HFFc6 (cell line): ENCODE measurements at places on chromosomes 11 and 22.

- DNase-seq: no peak
Observed at GRCh38 chr11:16380941-16381568, 24.7 kb upstream of the SOX6 start.

- DNase-seq: no peak
Observed at GRCh38 chr11:58921778-58922390, 17.4 kb upstream of the GLYATL1 start.

DNA sequence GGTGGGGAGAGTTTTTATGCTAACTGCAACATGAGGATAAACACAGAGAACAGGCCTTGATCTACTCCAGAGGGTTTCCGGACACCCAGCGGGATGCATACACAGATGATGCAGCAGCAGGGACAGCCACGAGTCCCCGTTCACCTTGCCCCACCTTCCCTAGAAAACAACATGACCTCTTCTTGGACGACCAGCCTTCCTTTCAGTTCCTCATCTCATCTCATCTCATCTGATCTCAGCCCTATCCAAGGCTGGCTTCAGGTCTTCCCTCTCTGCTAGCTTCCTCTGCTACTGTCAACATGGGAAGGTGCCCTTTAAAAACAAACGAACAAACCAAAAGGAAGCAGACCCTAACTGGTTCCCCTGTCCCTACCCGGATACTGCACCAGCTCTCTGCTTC, 1356.2 kb downstream of the TBC1D22A start:
- no peak for DNase-seq

- DNase-seq: no peak
Observed at GRCh38 chr11:113021111-113021510, 59.9 kb downstream of the NCAM1 start.

GRCh38 chr22:40196628-40197360, 19.1 kb downstream of the TNRC6B start:
- DNase-seq: peak; percentile 89

DNA sequence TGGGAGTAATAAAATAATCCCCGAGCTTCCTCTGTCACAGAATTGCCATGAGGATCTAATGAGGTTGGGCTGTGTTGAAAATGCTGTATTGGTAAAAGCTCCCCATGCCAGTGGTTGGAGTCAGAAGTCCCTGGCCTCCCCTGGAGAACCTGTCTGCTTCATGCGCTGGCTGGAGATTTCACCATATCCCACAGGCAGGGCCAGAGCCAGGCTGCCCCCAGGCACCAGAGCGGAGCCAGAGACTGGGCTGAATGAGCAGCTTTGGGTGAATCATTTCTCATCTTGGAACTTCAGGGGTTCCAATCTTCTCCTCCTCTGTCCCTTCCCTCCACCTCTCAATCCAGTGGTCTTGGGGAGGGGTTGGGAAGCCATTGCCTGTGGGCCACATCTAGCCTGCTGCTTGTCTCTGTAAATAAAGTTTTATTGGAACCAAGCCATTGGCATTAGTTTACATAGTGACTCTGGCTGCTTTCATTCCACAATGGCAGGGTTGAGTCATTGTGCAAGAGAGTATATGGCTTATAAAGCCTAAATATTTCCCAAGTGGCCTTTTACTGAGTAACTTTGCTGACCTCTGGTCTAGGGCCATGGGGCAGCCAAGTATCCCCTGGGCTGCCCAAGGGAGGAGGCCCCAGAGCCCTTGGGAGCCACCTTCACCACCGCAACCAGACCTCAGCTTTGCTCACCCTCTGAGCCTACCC, 35.2 kb downstream of the LRRC10B start:
- peak; percentile 69 for DNase-seq

GRCh38 chr11:83938148-83938547, 652.0 kb upstream of the CCDC90B start:
- no peak for DNase-seq

DNA sequence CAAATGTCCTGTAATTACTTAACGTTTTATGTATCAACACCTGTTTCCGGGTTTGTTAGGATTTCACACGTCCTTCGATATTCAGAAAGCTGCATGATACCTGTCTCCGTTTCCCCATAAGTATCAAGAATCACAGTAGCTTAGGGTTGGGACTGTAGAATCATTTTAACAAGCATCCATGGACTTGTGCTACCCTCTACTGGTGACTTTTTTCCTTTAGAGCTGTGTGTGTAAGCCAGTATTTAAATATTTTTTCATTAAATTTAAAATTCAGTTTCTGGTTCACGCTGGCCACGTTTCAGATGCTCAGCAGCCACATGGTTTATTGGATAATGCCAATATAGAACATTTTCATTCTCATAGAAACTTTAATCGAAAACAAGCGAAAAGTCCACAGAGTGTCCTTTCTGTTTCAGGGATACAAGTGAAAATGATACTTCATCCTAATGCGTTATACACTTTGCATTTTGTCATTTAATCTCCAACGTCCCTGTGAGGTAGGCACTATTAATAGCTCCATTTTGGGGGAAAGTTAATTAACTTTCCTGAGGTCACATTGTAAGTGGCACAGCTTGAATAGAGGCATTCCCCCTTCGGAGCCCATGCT, 61.5 kb upstream of the SLC25A18 start:
- DNase-seq: peak; percentile 55

GRCh38 chr22:19214078-19214473, 35.5 kb upstream of the SLC25A1 start:
- no peak for DNase-seq

DNA sequence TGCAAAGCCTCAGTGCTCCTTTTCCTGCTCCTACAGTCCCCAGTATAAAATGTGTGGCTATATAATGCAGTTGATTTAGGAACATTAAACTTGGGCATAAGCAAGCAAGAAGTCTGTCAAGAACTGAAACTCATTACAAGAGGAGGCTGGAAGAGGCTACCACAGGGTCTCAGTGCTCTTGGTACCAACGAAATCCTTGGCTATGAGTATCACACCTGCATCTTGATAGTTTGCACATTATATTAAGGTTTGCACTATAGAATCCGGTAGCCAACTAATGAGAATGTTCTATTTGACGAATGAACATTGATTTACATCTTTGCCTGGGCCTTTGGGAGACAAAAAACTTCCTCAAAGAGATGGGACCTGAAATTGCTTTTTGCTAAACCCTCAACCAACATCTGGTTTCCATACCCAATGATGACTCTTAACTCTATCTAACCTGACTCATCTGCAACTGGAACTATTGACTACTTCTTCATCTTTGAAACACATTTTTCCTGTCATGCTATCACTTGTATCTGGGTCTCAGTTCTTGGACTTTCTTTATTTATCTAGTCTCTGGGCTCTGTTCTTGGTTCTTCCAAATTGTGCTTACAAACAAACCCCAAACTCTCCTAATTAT, 207.2 kb upstream of the CTSC start:
- no peak for DNase-seq

DNA sequence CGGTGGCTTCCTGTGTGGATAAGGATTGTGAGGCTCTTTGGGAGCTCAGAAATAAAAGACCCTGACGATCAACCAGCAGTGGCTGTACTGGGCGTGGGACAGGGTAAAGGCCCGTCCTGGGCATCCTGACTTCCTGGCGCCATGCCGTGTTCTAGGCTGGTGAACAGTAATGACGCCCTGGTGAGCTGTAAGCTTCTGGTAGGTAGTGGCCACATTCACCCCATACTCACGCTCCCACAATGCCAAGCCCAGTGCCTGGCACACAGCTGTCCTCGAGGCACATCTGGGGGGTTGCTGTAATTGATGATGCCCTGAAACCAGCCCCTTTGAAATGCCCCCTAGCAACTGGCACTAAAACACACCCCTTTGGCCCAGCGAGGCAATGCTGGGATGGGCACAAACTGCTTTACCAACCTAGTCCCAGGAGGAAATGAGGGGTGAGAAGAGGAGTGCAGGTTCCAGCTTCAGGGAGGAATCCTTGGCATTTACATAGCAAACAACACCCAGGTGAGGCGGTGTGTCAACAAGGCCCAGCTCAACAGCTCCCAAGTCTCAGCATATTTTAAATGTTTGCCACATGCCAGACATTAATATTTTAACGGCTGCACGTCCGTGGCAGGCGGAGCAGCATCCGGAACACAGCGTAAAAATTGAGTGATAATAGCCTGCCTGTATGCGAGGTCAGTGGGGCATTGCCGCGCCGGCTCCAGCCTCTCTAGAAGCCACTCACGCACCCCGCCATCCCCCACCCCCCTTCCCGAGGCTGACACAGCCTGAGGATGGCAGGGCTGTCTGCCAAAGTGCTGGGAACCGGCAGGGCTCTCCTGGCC, 79.3 kb downstream of the DSCAML1 start:
- DNase-seq: no peak

GRCh38 chr11:57230791-57231538, 6.1 kb downstream of the APLNR start:
- no peak for DNase-seq

DNA sequence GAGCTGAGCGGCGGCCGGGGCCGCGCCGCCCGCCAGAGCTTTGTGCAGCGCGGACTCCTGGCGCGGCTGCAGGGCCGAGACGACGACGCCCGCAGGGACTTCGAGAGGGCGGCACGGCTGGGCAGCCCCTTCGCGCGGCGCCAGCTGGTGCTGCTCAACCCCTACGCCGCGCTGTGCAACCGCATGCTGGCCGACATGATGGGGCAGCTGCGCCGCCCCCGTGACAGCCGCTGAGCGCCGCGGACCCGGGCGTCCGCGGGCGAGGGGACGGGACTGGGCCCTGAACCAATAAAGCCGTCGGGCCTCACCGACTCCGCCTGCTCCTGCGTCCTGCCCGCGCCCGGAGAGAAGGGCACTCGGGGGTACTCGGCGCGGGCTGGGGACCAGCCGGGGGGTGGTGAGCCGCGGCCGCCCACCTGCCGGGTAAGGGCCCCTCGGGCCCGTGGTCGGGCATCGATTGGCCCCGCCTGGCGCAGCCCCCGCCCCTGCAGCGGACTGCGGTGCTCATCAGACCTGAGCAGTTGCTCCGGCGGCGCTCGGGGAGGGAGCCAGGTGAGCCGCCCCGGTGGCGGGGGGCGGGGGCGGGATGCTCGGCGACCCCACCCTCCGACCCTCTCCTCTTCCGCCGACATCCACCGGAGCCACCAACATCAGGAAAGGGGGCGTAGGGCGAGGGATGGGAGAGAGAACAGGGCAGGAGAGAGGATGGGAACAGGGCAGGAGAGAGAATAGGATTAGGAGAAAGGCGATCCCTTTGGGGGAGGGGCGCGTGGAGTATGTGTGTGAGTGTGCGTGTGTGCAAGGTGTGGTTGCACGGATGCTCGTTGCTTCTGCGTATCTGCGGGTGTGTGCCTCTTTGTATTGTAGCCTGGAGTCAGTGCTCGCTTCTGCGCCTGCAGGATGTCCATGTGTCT, at the start of gene TMEM25:
TMEM25 (plus strand) TSS at position 510 of the 914 bp plus-strand sequence. CDS start 610 bp downstream, outside the sequence.
- DNase-seq: no peak

DNA sequence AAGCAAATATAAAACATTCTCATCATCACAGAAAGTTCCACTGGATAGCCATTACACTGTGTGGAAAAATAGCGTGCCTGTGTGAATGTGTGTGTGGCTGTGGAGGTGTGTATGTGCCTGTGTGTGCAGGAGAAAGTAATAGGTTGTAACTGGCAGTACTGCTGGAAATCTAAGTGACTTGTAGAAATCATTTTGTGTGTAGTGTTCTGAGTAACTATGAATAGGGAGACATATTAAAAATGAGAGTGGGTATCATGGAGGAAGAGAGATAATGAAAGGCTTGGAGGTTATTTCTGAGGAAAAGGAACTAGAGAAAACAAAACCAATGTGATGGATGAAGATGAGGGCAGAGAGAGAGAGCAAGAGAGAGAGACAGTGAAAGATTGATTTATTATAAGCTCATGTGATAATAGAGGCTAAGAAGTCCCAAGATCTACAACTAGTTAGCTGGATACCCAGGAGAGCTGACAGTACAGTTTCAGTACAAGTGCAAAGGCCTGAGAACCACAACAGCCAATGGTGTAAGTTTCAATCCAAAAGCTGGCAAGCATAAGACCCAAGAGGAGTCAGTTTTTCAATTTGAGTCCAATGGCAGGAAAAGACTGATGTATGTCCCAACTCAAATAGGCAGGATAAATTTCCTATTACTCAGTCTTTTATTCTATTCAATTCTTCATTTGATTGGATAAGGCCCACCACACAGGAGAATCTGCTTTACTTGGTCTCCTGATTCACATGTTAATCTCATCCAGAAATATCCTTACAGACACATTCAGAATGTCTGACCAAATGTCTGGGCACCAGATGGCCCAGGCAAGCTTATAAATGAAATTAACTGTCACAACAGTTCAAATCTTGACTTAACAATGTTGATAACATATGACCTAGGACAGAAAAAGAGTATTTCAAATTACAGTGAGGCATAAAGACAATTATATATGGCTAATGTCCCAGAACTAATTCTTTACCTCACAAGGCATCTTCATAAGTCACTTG, 14.9 kb downstream of the KBTBD3 start:
- no peak for DNase-seq

DNA sequence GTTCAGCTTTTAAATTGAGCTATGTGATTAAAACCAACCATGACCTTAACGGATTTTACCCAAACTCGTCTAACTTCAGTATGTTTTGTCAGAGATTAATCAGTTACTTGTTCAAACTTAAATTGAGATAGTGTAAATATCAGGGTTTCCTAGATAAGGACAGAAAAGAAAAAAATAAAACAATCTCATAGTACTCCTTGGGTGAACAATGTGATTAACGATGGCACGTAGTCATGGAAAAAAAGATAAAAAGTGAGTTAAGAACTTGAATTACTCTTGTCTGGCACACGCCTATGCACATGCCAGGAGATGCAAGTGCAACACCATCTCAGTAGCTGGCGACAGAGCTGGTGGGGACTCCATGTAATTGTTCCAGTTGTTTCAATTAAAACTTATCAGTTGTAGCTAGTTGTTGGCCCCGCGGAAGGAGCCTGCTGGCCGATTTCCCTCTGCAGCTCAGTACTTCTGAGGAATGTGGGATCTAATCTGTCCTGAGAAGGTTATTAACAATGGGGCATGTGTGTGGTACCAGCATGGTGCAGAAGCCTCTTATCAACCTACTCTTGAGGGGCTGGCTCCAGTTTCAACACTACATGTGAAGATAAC, 3.0 kb downstream of the RASSF10 start:
- DNase-seq: no peak

DNA sequence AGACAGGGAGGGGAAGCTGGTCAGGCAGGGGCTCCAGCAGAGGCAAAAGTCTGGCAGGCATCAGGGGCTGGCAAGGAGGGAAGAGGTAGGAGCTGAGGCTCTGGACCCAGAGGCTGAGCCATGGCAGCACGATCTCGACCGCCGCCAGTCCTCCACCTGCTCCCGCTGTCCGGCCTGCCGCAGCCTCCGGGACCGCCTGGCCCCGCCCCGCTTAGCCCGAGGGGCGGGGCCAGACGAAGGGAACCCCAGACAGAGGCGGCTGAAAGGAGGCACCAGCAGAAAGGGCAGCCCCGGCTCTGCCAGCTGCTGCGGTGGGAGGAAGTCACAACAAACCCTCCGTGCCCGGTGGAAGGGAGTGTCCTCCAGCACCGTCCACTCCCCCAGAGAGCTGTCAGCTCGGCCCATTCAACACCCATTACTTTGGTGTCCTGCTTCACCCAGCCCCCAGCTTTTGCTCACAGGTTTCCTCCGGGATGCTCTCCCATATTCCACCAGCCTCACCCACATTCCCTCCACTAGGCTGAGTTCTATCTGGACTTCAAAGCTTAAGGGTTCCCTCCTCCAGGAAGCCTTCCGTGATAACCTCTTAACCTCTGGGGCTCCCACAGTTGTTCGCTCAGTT, at the start of gene MFNG:
MFNG (minus strand) TSS at position 161 of the 622 bp plus-strand sequence. CDS start 207 bp downstream, outside the sequence.
- DNase-seq: peak; percentile 9
